ENCODE measurements at places on chromosomes 4 and X.
A peak's percentile ranks its signal among the peaks of the same experiment; 100 is the strongest.

- no peak for DNase-seq
Measured at GRCh38 chr4:36264207-36264826, 17.1 kb upstream of the DTHD1 start.

GRCh38 chr4:67333664-67334063 is 211.6 kb downstream of the CENPC start:
- no peak for DNase-seq

DNA sequence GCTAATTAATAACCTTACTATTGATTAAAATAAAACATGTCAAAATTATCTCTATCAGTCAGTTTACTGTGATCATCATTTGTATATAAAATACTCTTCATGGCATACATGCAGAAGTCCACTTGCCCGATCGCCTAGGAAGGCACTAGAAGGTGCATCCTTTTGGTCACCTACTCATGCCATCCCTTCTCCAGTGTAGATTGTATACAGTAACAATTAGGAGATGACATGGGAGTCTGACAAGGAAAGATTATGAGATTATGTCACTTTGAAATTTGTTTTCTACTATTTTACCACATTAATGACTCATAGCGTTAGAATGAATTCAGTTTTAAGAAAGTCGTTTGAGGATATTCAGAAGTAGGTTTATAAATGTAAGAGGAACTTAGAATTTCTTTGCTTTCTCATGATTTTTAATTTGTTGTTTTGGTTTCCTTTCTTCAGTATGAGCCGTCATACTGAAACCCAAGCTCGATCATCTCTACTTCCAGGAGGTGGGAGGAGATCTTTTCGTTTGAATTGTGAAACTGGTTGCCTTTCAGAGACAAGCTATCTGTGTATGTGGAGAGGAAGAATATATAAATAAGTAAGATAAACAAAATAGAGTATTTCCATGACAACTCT is 51.1 kb upstream of the UNC5C start:
- no peak for DNase-seq

GRCh38 chr4:77852892-77853495 is 9.6 kb upstream of the MRPL1 start:
- no peak for DNase-seq

- DNase-seq = no peak
Measured at GRCh38 chr4:73902038-73902637, 32.9 kb downstream of the CXCL1 start.

- DNase-seq = no peak
Measured at GRCh38 chr4:77100234-77100633, 24.4 kb upstream of the CCNI start.

- DNase-seq = no peak
Measured at GRCh38 chr4:476501-476900, 22.5 kb downstream of the ZNF721 start.

- DNase-seq = no peak
Measured at GRCh38 chr4:133084421-133084820, 64.7 kb upstream of the PCDH10 start.

DNA sequence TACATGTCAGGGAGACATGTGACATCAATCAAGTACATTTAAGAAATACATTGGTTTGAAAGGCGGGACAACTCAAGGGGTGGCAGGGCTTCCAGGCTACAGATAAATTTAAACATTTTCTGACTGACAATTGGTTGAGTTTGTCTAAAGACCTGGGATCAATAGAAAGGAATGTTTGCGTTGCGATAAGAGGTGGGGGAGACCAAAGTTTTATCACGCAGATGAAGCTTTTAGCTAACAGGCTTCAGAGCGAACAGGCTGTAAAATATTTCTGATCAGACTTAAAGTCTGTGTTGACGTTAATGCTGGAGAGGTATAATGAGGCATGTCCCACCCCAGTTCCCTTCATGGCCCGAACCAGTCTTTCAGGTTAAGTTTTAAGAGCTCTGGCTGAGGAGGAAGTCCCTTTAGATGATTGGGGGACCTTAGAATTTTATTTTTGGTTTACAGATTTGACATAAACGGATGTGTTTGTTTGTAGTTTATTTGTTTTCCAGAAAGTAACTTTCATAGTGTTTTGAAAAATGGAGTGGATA is 346.7 kb upstream of the RASGEF1B start:
- DNase-seq = no peak

GRCh38 chr4:102560571-102561341 is 59.6 kb downstream of the NFKB1 start:
- no peak for DNase-seq

DNA sequence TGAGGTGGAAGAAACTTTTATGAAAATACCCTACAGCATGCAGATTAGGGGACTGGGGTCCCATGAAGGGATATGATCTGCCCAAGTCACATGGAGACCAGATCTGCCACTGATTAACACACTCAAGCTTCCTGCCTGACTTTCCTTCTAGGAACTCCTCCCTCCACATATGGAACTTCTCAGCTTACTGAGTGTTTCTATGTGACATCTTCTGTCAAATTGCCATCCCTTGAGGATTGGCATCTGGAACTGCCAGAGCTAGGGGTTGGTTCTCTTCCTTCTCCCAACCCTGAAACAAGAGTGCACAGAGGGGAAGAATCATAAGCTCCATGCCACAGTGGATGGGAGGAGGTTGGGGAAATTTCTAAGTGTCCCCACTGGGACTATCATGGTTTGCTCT is 150.6 kb upstream of the MBNL3 start:
- DNase-seq = no peak

- no peak for DNase-seq
Measured at GRCh38 chrX:112800971-112801775, 39.5 kb downstream of the AMOT start.

GRCh38 chr4:141896687-141897086 is 260.3 kb downstream of the IL15 start:
- no peak for DNase-seq

DNA sequence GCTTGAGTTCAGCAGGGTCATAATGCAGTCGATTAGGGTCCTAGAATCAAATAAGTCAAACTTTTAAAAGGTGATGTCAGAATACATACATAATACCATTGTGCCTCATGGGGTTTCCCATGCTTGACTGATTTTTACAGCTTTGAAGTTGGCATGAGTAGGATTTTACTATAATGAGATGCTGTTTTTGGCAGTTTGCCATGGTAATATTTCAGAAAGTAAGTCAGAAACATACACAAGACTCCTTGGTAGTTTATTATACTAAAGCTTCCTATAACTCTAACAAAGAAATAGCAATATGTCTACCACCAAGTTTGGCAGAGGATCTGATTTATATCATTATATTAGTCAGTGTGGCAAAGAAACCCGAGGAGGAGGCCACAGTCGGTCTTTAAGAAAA is 45.2 kb downstream of the PHKA2 start:
- no peak for DNase-seq

DNA sequence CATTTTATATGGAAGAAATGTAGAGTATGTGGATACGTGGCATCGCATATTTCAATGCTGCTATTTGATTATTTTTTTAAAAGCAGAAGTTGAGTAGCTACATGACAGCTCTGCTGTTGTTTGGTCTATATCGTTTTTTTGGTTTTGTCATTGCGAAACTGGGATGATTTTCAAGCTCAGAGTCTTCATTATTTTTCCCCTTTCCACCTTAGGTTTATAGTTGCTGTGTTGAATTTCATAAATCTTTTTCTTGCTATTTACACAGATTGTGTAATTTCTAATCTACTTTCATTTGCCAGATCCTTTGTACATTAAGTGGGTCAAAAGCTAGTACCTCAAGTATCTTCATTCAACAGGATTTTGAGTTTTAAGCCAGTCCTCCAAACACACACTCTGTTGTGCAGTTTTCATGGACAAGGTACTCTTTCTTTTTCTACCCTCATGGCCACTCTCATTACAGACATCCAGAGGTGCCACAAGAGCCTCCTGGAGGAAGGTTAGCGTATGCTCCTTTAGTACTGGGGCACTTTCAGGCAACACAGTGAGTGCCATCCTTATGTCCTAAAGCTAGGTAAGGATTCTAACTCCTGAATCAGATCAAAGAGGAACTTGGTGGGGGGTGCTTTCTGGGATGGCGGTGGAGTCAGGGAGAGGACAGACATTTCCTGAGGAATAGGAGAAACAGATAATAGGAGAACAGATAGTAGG is 123.2 kb downstream of the FHIP1A start:
- DNase-seq = no peak

- DNase-seq = no peak
Measured at GRCh38 chr4:75997081-75997480, 6.3 kb upstream of the SDAD1 start.

DNA sequence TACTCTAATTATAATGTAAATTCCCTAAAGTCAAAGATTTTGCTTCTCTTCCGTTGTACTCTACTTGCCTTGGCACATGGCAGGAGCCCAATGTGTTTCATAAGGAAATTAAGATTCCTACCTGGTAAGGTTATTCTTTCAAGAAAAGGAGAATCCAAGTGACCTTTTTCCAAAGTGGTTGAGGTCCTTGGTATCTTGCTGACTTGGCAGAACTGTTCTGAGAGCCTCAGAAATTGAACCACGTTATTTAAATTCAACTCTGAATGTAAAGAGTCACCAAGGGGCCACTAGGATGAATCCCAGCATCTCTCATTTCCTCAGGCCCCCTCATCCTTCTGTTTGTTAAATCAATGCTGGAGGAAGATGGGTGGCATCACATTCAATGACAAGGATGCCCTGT is 418.2 kb upstream of the MAGEB2 start:
- DNase-seq = no peak

DNA sequence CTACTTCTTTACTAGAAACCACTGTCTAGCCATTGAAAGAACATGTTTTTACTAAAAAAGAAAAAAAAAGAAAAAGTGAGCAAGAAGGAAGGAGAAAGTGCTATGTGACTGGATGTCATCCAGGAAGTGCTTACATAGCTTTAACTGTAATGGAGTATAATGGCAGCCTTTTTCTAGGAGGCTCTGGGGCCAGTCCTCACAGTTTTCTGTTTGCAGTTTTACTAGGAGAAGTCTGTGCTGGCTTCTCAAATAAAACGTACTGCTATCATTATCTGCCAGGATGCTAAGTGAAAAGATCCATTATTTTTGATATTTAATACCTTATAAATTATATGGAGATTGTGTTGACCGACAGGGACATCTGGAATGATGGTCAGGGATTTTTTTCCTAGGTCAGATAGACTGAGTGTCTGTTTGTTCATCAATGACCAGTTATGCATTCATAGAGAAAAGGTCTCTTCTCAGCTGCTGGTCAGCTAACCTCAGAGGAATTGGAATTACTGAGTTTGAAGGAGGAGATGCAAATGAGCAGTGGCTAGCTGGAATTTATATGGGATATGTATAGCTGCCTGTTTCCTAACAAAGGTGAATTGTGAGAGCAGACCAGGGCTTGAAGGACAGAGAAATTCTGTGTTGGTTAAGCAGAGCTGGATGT is 21.7 kb downstream of the LPAR4 start:
- DNase-seq = no peak

- DNase-seq = no peak
Measured at GRCh38 chr4:26161030-26161824, 159.6 kb upstream of the RBPJ start.

GRCh38 chr4:9685692-9686091 is 95.7 kb upstream of the DRD5 start:
- no peak for DNase-seq

GRCh38 chr4:53589511-53589910 is 1.8 kb downstream of the LNX1 start:
- DNase-seq = no peak

DNA sequence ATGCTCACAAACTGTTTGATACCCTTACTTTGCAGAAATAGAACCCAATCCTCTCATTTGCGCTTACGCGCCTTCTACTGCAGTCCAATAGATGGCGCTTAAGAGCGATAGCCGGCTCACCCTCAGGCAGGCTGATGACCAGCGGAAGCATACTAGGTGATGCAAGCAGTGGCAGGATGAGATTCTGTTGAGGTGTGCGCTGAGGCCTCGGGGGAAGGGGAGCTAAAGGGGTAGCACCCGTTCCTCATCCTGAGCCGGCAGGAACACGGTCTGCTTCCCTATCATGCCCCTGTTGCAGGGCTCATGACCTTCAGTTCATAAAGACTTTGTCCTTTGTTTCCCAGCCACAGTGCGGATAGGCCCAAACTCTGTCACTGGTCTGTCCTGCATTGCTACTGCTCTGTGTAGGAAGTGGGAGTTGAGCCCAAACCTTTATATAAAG is 628.9 kb downstream of the TLL1 start:
- DNase-seq = no peak

- no peak for DNase-seq
Measured at GRCh38 chr4:42855779-42856178, 36.7 kb upstream of the GRXCR1 start.

DNA sequence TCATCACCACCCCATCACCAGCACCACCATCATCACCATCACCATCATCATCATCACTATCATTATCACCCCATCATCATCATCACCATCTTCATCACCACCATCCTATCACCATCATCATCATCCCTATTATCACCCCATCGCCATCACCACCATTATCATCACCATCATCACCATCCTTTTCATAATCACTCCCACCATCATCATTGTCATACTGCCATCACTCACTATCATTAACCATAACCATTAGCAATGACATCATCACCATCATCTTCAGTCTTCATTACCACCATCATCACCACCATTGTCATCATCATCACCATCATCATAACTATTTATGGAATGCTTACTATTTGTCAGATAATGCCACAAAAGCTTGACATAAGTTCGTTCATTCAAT is 35.7 kb downstream of the CRMP1 start:
- no peak for DNase-seq

GRCh38 chr4:5812506-5813229 is 80.2 kb downstream of the CRMP1 start:
- peak; percentile 44 for DNase-seq

DNA sequence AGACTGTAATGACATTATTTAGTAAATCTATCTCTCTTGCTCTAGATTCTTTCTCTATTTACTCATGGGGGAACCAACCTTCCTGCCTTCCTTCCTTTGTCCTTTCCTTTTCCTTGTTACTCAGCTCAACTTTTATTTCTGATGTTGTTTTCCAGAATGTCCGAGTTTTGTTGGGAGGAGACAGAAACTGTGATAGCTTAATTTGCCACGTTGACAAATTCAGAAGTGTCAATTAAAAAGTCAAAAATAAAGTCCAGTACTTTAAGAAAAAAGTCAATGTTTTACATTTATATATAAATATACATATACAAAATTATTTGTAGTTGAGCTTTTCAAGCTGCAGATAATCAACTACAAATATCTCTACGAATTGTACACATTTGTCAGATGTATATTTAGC is 1187.7 kb downstream of the ADGRL3 start:
- DNase-seq = no peak

DNA sequence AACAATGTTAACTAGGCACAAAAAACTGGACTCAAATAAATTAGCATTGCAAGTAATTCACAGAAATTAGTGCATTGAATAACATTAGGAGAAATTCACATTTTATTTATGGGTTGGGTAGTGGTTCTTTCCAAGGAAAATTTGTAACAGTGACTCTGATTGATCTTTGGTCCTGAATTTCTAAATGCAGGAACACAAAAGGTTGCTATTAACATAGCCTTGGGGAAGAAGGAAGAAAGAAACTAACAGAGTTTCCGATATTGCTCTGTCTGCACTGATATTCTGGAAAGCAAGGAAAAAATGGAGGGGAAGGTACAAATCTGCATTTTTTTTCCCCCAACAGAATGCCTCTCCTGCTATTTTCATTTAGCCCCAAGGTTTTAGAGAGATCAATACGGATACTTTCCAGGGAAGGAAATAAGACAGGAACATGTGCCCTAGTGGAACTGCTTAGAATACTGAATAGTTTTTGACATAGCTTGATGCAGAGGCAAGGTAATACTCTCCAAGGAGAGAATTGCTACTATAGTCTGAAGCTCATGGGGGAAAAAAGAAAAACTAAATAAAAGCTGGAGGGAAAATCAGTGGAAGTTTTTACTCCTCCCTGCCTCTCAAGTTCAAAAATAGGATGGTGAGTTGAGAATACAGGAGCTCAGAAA is 490.1 kb downstream of the RAPGEF2 start:
- DNase-seq = no peak
